Neural progenitor cell (in vitro differentiated cells): ENCODE measurements at places on chromosomes 4 and X.

DNA sequence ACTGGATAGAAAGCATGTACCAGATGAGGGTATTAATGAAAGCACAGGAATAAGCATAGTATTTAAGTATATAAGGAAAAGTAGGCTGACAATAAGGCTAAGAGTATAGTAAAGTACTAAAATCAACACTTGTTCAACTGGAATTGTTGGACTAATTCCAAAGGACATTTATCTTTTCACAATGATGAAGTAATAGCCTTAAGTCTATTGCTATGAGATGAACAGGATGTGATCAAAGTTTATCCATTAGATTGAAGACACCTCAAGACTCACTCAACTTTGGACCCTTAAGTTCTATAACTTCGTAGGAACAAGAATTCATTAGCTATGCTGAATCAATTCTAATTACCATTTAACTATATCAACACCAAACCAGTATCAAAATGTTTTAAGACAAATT, 7.6 kb downstream of the MAD2L1 start:
- no peak for DNase-seq

DNA sequence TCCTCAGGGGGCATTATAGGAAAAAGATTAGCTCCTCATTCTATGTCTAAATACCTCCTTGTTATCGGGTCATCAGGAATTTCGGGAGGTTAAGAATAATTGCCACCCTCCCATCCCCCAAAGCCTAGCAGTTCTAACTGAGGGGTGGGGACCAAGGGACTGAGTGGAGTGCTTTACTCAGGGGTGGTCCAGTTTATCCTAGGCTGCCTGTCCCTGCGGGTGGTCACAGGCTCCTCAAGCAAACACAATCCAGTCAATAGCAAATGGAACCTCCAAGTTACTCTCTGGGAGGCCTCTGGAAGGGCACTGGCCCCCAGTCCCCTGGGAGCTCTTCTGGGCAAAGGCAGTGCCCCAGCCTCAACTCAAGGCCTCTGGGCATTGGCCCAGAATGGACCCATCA, 6.7 kb downstream of the ELF4 start:
- DNase-seq: peak; percentile 70

GRCh38 chr4:186148336-186148975, 42.9 kb upstream of the CYP4V2 start:
- no peak for DNase-seq

DNA sequence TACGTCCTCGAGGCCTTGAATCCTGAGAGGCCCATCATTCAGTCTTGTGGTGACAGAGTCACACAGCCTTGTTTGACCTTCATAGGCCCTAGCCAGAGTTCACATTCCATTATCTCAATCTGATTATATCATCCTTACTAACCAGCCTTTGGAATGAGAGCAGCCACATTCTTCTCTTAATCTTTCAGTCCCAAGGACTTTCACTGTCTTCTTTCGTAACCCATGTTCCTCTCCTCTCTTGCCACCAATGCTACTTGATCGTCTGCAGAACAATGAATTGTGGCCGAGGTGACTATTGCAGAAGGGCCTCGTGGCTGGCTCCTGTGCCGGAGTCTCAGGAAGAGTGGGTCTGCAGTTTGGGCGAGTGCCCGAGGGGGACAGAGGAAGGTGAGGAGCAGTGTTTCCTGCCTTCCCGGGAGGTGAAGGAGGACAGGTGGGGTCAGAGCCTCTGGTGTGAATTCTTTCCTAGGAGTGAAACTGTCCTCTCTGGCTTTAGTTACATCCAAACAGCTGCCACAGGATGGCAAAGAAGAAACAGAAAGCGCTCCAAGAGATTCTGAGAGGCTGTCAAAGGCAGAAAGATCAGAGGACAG, 94.6 kb downstream of the LIMCH1 start:
- no peak for DNase-seq

DNA sequence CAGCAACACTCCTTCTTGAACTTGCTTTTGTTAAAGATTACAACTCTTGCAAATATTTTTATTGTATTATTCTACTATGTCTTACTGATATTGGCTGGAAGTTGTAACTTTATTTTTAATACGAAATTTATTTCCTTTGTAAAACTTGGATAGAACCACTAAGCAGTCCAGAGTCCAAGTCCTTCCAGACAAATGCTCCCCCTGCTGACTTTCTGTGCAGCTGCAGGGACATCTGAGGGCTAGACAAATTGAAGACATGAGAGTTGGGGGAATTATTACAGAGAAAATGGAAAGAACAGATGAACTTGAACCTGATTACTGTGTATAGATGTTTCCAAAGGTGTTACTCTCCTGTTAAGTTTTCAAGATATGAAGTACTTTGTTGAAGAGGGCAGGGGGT, 238.8 kb downstream of the GRIA3 start:
- DNase-seq: peak; percentile 9
